ENCODE measurements at places on chromosomes 4 and X. TPM values are rescaled to one million over a fixed set of nuclear protein-coding genes. Genes with fewer than 3 reads are reported as not detected.

DACH2 gene
- not detected for polyA plus RNA-seq

ZDHHC15 gene
- 0.08 TPM for polyA plus RNA-seq

PF4V1 gene
- polyA plus RNA-seq, result 0.16 TPM

MCF2 gene
- 0.11 TPM for polyA plus RNA-seq

TLR10 gene
- polyA plus RNA-seq, result 0.02 TPM

FGF16 gene
- not detected for polyA plus RNA-seq

TRAM1L1 gene
- polyA plus RNA-seq, result 0.09 TPM

CSN3 gene
- polyA plus RNA-seq, result not detected

SSX2B gene
- polyA plus RNA-seq, result not detected

REELD1 gene
- polyA plus RNA-seq, result not detected

RFC1 gene
- 24.0 TPM for polyA plus RNA-seq

AWAT2 gene
- polyA plus RNA-seq, result not detected

PFKFB1 gene
- 10.2 TPM for polyA plus RNA-seq

MOB1B gene
- polyA plus RNA-seq, result 2.4 TPM

Measured in liver (tissue), 10 donors.